ENCODE measurements at places on chromosomes 12 and 14.
A peak's percentile ranks its signal among the peaks of the same experiment; 100 is the strongest.

GRCh38 chr12:5134861-5135525 is 91.3 kb downstream of the KCNA5 start:
- DNase-seq = no peak

- DNase-seq = peak; percentile 84
Observed at GRCh38 chr12:64621257-64621942, 11.1 kb downstream of the RASSF3 start.

- peak; percentile 1 for DNase-seq
Observed at GRCh38 chr14:87149583-87150354, 843.2 kb downstream of the GALC start.

DNA sequence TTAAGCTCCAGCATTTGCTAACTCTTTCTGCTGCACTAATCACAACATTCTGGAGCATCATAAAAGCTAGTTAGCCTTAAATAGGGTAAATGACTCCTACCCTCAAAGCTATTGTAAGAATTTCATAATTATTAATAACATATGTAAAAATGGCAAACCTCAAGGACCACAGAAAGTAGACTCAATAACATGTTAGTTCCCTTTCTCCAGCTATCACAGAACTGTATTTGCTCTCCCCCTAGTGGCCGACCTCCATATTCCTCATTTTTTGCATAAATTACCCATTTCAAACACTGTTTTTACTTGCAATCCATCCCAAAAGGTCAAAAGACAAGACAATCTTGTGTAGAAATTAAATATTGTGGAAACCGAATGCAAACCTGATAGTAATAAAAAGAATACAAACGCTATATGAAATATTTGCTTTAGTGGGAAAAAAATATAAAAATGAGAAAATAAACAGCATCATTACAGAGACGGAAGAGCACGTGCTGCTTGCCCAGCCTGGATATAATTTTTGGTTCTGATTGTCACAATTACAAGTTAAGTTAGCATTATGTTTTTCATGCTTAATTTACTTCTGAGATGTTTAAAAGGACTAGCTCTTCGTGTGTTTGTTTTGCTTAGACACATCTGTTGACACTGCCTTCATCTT is 97.9 kb downstream of the RERGL start:
- peak; percentile 69 for DNase-seq

DNA sequence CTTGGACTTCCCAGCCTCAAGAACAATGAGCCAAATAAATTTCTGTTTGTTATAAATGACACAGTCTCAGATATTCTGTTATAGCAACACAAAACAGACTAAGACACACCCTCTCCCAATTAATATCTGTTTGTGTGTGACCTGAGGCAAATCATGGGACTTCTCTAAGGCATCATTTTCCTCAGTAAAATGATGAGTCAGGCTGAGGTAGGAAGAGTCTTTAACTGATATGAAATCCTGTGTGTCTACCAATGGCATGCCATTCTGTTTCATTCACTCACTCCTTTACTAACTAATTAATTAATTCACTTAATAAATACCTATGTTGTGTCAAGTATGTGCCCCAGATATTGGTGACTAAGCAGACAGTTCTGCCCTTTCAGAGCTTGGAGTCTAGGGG is 258.4 kb upstream of the CRY1 start:
- DNase-seq = no peak

- DNase-seq = no peak
Observed at GRCh38 chr14:73713206-73713802, 880 bp downstream of the PNMA1 start.

DNA sequence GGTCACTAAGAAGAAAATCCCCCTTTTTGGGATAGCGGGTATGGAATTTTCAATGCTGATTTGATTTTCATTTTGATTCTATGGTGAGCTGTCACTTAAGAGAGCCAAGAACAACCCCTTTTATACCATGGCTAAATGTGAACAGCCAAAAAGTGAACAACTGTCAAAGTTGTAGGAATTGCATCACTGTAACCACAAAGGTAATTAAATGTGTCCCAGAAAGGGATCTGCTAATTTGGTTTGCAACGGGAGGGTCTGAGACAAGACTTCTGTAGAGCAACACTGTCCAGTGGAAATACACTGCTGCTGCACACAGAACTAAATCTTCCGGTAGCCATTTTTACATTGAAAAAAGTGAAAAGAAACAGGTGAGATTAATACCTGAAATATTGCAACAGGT is 14.6 kb downstream of the CHST11 start:
- no peak for DNase-seq

GRCh38 chr14:93737634-93738033 is 50.7 kb downstream of the PRIMA1 start:
- DNase-seq = no peak

DNA sequence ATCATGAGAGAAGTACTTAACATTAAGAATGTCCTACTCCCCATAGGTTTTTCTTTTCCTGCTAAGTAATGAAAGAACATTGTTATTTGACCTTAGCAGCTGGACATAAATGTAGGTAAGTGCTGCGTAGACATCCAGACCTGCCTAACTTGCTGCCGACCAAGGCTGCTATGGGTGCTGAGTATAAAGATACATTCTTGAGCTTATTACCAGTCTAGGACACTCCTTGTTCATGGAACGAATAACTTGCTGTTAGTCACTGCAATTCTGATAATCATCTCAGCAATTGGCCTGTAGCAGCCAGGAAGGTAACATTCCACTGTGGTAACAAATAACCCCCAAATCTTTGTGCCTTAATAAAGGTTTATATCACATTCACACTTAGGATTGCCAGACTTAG is 478.1 kb downstream of the VRK1 start:
- DNase-seq = no peak

- peak; percentile 73 for DNase-seq
Observed at GRCh38 chr12:16165506-16165905, 112.0 kb downstream of the SLC15A5 start.

DNA sequence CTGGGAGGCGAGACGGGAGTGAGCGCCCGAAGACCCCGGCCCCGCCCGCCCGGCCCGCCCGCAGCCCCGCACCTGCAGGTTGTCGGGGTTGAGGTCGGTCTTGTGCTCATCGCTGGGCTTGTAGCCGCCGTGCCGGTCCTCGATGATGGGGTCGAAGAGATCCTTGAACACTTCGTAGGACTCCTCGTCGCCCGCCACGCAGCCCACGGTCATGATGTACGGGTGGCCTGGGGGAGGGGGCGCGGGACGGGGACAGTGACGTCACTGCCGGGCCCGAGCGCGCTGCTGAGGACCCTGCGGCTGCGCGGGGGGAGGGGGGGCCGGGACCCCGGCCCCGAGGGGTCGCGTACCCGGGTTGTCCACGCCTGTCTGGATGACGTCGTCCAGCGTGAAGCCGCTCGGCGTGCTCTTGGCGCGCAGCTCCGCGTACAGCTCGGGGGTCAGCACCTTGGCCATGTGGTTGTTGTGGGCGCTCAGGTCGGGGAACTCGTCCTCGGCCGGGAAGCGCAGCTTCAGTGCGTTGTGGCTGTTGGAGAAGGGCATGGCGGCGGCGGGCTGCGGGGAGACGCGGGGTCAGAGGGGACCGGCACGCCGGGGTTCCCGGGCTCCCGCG is 573 bp downstream of the CKB start:
- no peak for DNase-seq

GRCh38 chr12:76268267-76268666 is 79.9 kb downstream of the BBS10 start:
- DNase-seq = peak; percentile 71

DNA sequence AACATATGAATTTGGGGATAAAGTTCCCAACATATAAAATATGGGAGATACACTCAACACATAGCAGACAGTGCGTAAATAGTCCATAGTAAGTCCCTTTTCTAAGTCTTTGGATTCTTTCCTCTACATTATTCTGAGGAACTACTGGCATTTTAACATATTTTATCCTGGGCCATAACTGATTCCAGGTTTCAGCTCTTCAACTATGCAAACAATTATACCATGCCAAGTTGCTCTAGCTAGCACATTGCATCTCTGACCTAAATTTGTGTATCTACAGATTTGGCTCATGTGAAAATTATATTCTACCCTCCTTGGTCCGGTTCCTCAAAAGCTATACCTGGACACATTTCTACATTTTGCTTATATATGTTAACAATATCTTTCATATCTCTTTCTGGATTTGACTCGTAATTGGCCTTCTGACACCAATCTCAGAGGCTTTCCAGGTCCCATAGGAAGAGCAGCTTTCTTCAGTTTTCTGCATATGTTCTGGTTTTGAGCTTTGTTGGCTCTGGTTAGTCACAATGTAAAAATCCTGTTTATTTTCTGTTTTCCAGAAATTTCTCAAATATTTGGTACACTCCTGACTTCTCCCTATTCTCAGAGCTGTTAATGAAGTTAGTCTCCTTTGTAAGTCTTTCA is 305.4 kb downstream of the BMP4 start:
- DNase-seq = no peak

DNA sequence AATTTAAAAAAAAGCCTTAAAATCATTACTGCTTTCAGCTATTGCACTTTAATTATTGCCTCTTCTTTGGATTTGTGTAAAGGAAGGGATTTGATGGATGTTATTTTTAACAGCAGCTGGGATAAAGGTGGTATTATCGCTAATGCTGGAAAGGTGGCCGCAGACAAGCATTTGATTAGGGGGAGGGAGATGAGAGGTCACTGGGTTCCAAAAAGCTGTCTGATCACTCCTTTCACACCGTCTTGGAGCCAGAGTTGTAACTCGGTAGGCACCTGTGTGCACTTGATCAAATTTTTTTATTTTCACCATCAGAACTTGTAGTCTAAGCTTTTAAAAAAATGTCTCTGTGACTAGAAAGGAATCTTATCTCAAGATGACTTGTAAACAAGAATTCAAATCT is 99.8 kb downstream of the AKAP6 start:
- no peak for DNase-seq

DNA sequence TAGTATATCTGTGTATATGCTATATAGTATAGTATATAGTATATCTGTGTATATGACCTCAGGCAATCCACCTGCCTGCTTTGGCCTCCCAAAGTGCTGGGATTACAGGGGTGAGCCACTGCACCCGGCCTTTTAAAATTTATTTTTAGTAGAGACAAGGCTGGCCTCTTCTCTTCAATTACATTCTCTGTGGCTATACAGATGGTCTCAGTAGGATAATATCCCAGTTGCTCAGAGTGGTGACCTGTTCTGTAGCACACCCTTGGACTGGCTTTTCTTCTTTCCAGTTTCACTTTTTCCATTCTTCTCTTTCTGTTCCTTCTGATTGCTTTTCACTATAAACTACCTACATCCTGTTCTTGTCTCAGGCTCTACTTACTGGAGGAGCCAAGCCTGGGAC is 3.1 kb upstream of the NFATC4 start:
- DNase-seq = no peak

Measured in choroid plexus epithelial cell (primary cell).